ENCODE measurements at places on chromosomes 7 and 10.

DNA sequence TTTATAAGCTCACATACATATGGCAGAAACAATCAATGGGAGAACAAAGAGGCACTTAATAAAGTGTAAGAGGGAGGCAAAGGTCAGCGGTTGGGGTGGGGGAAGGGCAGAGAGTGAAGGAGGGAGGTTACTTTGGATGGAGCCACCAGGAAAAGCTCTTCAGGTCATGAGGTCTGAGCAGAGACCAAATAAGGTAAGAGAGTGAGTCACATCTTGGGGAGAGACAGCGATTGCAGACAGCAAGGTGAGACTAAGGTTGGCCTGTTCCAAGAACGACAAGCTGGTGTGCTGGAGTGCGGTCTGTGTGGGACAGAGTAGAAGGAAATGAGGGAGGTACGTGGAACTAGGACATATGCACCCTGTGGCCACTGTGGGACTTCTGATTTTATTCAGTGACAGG lies 74.3 kb upstream of the TOMM7 start:
- no peak for DNase-seq

DNA sequence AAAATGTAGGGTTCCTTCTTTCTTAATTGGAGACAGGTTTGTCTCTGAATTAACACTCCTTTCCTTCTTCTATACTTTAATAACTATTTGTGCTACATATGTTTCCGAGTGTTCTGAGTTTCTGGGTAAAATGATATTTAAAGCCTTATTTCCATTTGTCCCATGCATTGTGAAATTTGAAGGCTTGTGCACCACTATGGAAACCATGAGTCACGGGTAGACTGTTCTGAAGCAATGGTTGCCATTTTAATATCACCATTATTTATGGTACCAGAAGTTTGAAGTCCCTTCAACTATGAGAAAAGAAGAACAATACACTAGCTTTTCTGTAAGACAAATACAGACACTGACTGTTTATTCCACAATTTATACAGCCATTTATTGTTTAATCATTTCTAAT lies 44.7 kb upstream of the ZEB1 start:
- no peak for DNase-seq

GRCh38 chr7:147510923-147511322 lies 1079.6 kb upstream of the C7orf33 start:
- DNase-seq: no peak

- no peak for DNase-seq
Measured at GRCh38 chr10:72061491-72061890, 26.9 kb downstream of the SPOCK2 start.

- DNase-seq: no peak
Measured at GRCh38 chr7:159153511-159153910, 8.8 kb upstream of the VIPR2 start.

DNA sequence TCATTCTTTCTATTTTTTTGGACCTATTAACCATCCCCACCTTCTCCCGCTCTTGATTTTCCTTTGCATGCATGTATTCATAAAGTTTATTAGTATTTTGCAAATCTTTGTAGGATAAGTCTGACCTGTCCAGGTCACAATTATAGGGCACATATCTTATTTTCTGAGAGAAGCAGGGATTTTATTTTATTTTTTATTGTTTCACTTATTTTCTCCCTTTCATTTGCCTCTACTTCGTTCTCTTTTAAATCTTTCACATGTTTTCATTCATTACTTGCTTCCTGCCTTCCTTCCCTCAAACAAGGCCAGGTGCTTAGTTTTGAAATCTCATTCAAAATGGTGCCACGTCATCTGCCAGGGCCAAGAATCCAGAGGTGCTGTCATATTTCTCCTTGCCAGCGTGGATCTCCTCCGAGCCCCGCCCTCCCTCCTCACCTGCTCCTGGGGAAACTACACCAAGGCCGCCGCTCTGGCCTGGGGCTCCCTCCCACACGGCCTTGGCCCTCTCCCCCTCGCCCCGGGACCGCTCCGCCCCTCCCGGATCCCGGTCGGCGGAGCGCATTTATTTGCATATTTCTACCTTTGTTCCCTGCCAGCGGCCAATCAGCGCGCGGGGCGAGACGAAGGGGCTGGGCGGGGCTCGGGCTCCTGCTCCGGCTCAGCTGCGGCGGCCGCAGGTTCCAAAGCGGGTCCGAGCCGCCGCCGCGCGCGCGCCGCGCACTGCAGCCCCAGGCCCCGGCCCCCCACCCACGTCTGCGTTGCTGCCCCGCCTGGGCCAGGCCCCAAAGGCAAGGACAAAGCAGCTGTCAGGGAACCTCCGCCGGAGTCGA lies at the start of gene TSPAN13:
TSS of gene TSPAN13 (plus strand) at position 654 of the 830 bp plus-strand sequence. CDS start 213 bp downstream, outside the sequence.
- DNase-seq: peak; percentile 89

GRCh38 chr7:28588602-28589001 lies 176.3 kb downstream of the CREB5 start:
- no peak for DNase-seq

- DNase-seq: no peak
Measured at GRCh38 chr10:36271627-36272340, 629.7 kb upstream of the FZD8 start.

DNA sequence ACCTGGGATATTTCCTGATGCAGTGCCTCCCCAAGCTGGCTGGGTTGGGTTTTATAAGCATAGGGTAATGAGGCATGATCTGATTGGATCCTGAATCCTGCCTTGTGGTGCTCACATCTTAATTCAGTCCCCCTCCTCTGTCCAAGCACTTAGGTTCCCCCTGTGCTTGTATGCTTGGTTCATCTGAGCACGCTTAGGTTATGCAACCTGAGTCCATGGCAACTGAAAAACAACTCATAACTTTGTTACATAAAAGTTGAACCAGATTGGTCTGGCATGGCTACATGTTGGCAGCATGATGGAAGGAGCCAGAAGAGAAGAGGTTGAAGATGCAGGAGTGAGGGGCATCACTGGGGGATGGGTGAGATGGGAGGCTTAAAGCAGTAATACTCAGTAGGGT lies 57.3 kb upstream of the OSBPL3 start:
- no peak for DNase-seq

- DNase-seq: no peak
Measured at GRCh38 chr7:26993816-26994810, 101.7 kb downstream of the HOXA1 start.

Data from MM.1S (cell line).